ENCODE measurements at places on chromosomes 1 and 21.
A peak's percentile ranks its signal among the peaks of the same experiment; 100 is the strongest.

- no peak for DNase-seq
Measured at GRCh38 chr1:168223681-168224540, 1.9 kb upstream of the SFT2D2 start.

DNA sequence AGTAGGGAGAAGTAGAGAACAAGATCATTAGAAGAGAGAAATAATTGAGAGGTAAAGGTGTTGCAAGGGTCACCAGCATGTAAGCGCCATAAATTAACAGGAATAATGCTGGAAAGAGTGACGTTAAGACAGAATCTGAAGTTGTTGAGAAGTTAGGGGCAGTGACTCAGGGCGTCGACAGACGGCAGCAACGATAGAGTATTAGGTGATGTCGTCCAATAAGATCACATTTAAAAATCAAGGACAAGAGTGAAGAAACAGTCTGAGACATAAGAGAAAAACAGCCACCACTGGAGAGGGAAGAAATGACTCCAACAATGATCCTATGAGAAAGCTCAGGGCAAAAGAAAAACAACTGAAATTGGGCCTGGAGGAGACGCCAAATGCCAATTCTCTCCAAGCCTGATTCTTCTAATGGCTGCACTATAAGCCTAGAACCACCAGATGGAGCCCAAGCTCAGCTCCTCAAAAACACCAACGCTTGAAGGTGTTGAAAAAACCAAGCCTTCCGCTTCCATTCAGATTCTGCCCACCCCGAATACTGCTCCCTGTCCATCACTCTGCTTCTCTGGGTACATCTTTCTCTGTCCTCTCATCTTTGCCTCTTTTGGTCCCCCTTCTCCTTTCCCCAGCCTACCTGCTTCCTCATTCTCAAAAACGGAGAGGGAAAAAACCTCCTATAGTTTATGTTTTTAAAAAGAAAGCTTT lies 70.0 kb downstream of the LUZP1 start:
- no peak for DNase-seq

- DNase-seq, result peak; percentile 92
Measured at GRCh38 chr1:210291786-210292230, 36.9 kb upstream of the HHAT start.

DNA sequence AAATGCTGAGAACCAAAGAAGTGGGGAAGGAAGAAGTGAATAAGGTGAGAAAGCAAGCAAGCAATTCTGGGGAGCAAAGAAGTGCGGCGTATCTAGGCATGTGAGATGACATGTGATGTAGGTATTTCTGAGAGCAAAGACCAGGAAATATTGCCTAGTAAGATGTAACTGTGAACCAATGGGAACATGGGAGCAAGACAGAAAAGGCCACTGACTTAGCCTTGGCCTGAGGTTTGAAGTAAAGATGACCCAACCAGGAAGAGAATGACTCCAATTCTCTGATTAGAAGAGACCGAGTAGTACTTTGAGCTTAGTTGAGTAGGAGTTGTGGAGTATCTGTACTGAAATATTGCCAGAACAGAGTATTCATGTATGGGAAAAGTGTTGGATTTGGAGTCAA lies 31.1 kb downstream of the SLAMF6 start:
- no peak for DNase-seq

DNA sequence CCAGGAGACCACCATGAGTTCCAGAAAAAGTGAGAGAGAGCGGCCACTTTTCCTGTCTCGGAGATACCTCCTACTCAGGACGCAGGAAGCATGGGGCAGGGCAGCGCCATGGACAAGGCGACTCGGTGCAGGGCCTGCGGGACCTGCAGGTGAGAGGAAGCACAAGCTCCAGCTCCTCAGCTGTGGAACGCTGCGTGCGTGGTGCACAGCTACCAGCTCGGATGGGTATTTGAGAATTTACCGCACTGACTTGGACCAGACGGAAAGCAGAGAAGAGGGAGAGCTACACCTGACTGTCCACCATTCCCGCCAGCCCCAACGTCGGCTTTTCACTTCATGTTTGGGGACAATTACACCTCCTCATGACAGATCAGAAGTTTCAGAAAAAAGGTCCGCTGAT lies 8.2 kb upstream of the CDK11A start:
- no peak for DNase-seq

GRCh38 chr1:154973344-154974101 lies 958 bp upstream of the CKS1B start:
- peak; percentile 91 for DNase-seq

DNA sequence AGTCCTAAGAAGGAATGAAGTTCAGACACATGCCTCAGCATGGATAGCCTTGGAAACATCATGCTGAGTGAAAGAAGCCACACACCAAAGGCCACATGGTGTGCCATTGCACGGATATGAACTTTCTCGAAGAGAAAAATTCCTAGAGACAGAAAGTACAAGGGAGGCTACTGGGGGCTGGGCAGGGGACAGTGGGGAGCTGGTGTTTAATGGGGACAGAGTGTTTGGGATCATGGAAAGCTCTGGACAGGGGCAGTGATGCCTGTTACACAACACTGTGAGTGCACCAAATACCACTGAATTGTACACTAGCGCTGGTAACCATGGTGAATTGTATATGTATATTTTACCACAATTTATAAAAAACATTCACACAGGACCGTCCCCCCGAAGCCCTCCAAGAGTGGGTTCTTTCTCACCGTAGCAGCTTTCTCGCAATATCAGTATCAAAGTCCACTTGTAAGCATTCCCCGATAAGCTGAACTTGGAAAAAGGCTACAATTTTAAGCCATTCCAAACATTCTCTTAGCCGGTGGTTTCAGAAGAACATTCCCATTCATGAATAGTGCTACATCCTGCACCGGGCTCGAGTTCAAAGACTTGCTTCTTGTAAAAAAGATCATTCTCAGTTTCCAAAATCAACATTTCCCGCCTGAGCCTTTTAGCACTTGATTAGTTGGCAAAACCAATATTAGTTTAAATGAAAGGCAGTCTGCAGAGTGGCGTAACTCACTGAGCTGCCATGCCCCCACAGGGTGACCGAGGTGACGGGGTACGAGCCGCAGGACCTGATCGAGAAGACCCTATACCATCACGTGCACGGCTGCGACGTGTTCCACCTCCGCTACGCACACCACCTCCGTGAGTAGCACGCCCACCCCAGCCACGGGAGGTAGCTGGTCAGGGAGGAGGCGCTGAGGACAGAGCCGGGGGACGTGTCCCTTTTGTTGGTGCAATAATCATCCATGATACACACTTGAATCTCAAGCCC lies 31.7 kb downstream of the SIM2 start:
- DNase-seq, result no peak

- no peak for DNase-seq
Measured at GRCh38 chr1:30185809-30186208, 537.6 kb downstream of the MATN1 start.

- DNase-seq, result no peak
Measured at GRCh38 chr1:165344198-165344597, 12.3 kb downstream of the LMX1A start.

DNA sequence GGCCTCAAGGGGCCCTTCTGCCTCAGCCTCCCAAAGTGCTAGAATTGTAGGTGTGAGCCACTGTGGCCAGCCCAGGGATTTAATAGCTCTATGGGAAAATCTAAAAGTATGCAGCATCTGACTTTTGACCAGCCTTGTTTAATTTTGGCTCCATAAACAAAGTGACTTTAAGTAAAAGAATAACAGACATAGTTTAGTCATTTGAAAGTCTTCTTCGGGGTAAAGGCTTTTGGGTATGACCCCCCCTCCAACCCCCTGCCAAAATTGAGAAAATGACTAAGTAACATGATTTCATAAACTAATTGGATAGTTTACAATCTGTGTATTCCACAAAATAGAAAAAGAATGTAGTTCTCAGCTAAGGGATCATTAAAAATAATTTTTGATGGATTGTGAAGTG lies 17.0 kb downstream of the GPBP1L1 start:
- no peak for DNase-seq

DNA sequence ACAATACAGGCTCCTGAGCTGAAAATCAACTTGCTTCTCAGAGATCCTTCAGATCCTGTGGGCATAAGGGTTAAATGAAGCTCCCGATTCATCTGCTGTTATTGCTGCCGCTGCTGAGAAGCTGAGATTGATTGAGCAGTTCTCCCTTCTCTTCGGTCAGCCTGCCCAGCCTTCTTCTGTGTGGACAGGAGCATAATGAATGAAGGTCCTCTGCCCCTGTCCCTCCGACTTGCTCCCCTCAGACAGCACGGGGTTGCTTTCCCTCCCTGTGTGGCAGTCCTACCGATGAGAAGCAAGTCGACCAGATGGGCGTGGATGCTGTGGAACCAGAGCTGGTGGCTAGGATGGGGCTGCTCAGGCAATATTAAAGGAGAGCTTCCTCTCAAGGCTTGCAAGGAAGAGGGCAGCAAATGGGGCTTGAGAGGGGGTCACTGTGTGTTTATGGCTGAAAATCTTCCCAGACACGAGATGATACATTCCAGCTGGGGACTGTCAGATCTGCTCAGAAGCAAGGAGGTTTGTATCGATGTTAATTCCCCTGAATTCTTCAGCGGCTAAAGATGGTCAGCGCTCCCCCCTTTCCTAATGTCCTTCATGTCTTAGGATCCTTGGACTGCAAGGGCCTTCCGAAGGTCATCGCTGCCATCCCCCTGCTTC lies 63.9 kb upstream of the GOLT1A start:
- no peak for DNase-seq

- DNase-seq, result no peak
Measured at GRCh38 chr1:193525917-193526710, 339.7 kb upstream of the B3GALT2 start.

GRCh38 chr1:226432586-226433340 lies 24.9 kb upstream of the PARP1 start:
- no peak for DNase-seq

GRCh38 chr1:2545754-2546514 lies 10.2 kb upstream of the TNFRSF14 start:
- no peak for DNase-seq

- no peak for DNase-seq
Measured at GRCh38 chr1:16986962-16987361, 6.5 kb upstream of the MFAP2 start.

DNA sequence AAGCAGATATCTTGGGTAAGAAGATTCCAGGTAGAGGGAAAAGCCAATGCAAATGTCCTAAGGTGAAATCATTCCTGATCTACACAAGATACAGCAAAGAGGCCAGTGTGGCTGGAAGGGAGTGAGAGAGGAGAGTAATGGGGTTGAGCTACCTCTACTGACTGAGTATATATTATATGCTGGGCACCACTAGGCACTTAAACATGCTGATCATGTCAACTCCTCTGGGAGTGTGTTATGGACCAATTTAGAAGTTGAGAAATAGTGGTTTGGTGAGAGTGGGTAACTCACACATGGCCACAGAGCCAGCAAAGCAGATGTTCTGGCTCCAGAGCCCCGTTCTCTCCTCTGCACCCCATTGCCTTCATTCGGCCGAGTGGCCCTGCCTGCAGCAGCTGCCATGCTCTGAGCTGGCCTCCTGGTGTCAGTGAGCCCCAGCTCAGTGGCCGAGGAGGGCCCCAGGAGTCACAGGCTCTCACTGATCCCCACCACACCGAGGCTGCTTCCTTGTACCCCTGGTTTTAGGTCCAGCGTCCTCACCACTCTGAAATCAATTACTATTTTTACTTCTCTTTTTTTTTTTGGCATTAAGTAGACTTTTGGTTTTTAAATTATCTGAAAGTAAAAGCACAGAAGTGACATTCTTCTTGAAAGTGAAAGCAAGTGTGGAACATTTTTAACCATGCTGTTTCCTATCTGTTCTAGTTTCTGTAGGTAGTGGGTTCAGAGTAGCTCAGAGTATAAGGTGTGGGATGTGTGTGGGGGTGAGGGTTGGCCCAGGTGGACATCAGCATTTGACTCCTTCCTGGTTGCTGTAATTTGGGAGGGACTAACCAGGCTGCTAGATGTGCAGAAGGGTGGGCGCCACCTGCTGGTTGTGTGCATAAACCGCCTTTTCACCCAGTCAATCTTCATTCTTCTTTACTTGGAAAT lies 45.8 kb upstream of the CRNN start:
- no peak for DNase-seq

GRCh38 chr21:16117331-16117730 lies 387.5 kb downstream of the USP25 start:
- DNase-seq, result no peak

GRCh38 chr1:204227351-204227750 lies 13.6 kb upstream of the GOLT1A start:
- DNase-seq, result no peak

DNA sequence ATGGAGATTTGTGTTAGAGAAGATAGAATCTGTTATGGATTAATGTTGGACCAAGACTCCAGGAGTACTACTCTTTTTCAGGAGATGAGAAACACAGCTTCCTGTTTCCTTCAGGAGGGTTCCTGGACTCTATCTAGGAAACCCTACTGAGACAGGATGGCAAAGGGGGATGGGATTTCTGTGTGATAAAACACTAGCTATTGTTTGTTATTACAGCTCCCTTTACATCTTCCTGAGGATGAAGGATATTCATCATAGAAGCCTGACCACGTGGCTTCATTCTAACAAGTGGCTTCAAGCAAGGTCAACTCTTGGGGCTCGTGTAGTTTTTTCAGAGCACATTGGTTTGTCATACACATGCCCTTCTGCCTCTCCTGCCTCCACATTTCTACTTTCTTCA lies 33.3 kb downstream of the RGL1 start:
- no peak for DNase-seq

- DNase-seq, result no peak
Measured at GRCh38 chr21:46570119-46570518, 34.8 kb downstream of the S100B start.

DNA sequence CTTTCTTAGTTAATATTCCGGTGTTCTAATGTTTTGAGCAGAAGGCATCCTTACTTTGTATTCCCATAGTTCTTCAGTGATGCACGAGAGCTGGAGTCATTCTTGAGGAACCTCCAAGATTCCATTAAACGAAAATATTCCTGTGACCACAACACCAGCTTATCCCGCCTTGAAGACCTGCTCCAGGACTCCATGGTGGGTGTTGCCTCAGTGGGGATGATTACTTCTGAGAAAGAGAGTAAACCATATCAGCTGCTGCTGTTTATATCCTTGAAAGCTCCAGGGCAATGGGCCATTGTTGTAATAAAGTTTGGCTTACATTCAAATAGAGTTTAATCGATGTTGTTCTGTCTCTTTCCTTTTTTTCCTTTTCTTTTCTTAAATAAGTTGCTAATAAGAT lies 93.1 kb downstream of the MACF1 start:
- DNase-seq, result no peak

DNA sequence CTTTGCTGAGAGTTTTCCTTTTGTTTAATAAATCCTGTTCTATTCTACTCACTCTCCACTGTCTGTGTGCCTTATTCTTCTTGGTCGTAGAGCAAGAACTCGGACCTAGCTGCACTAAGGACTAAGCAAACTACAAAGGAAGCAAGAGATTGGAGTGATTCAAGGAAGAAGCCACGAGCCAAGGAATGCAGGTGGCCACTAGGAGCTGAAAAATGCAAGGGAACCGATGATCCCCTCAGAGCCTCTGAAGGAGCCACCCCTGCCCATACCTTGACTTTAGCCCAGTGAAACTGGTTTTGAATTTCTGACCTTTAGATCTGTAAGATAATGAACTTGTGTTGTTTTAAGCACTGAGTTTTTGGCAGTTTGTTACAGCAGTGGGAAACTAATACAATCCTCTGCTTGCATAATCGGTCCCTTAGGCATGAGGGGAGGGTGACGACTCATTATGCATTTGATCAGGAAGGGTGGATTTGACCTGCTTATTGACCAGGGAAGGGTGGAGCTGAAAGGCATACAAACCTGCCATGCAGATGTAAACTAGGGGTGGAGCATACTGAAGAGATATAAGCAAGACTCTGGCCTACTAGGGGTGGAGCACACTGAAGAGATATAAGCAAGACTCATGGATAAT lies 6.2 kb upstream of the CA6 start:
- no peak for DNase-seq

GRCh38 chr1:3547055-3548005 lies 64.0 kb downstream of the MEGF6 start:
- no peak for DNase-seq

All from BJ (cell line).